Stimulated activated CD8-positive, alpha-beta memory T cell treated with anti-CD3 and anti-CD28 coated beads, Interleukin-4, amount 100 ng/mL, for 24 hours (primary cell): ENCODE measurements at places on chromosomes 2 and 18.

GRCh38 chr2:9291331-9291730, 84.7 kb downstream of the ASAP2 start:
- no peak for DNase-seq

DNA sequence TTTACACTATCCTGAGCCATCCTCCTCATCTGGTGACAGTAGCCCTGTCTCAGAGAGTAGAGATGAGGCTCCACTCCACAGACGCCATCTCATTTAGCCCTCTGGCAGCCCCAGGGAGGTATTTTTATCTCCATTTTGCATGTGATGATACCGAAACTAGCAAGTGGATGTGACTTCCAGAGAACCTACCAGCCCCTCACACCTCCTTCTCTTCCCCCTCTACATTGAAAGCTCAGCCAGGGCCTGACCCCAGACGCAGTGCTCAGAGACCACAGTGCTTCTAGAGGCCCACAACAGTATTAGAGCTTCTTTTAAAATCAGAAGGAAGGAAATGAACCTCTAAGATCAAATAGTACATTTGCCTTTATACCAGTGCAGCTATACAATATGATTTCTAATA, 8.3 kb downstream of the GYPC start:
- DNase-seq = peak; percentile 26

GRCh38 chr2:191739194-191739593, 61.3 kb downstream of the NABP1 start:
- DNase-seq = no peak

- DNase-seq = no peak
These were observed 22.8 kb downstream of the ZEB2 start for GRCh38 chr2:144496977-144497598.

DNA sequence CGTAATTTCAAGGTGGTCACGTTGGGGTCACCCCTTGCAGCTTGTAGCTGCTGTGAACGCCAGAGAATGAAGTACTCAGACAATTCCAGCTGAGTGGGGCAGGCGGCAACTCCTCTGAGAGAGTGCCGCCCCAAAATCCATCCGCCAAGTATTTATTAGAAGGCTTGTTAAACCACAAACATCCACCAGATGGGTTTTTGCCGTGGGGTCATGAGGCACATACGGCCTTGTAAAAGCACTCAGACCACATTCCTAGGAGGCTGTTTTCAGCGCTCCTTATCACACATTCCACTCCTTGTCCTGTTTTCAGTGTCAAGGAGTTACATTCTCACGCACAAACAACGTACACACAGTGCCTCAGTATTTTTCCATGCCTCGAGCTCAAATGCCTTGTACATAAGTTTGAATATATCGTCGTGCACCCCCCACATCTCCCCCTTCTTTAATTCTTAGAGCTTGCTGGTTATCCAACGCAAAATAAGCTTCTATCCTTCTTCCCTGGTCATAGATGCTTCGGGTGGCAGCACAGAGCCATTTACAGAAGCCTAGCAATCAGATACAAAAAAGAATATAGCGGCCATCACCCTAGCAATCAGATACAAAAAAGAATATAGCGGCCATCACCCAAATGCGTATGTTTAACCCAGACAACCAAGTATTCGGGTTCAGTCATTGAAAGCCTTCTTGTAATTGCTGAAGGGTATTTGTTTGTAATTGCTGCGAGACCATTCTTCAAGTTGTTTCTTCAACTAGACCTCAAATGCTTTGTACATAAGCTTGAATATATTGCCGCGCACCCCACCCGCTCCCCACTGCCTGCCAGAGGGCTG, 7.3 kb downstream of the ALPP start:
- no peak for DNase-seq

DNA sequence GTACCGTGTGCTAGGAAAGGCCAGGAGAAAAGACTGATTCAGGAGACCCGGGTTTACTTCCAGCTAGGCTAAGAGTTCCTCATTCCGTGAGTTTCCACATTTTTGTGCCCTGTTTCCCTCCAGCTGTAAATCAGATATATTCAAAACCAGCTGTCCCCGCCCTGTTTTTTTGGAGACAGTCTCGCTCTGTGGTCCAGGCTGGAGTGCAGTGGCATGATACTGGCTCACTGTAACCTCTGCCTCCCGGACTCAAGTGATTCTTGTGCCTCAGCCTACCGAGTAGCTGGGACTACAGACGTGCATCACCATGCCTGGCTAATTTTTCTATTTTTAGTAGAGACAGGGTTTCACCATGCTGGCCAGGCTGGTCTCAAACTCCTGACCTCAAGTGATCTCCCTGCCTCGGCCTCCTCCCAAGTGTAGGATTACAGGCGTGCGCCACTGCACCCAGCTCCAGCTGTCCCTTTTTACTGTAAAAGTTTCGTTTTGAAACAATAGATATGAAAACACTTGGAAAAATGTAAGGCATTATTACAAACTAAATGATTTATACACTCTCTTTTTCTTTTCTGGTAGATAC, 112.8 kb upstream of the SEC11C start:
- DNase-seq = no peak

GRCh38 chr2:102510791-102511575, 38.0 kb downstream of the SLC9A4 start:
- no peak for DNase-seq

DNA sequence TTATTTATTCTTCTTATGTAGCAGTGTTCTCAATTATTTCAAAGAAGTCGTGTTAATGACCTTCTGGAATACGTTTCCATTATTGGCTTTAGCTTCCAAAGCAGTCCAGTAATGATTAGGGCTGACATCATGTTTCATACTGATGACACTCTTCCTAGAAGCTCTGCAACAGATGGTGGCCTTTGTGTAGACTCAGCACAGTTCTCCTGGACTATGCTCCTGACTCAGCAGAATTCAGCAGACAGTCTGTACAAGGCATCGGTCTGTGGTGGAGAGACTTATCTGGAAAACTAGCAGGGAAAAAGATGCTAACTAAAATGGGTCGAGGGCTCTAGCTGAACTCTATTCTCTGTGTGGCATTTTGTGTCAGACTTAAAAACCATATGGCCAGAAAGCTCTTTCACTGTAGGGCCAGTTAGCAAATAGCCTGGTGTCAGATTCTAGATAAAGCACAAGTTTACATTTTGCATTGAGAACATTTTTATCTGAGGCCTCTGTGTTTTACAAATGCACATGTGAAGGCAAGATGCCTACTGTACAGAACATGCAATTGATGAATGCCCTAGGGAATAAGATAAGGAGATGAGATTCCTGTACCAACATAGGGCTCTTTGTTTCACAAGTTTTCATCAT, 35.1 kb downstream of the GULP1 start:
- DNase-seq = no peak

DNA sequence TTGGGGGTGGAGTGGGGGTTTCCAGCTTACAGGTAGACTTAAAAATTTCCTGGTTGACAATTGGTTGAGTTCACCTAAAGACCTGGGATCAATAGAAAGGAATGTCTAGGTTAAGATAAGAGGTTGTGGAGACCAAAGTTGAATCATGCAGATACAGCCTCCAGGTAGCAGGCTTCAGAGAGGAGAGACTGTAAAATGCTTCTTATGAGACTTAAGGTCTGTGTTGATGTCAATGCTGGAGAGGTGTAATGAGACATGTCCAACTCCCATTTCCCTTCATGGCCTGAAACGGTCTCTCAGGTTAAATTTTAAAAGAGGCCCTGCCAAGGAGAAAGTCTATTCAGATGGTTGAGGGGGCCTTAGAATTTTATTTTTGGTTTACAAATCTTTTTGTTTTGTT, 38.5 kb upstream of the RND3 start:
- no peak for DNase-seq

GRCh38 chr2:46873604-46874068, 42.0 kb downstream of the MCFD2 start:
- DNase-seq = peak; percentile 8

DNA sequence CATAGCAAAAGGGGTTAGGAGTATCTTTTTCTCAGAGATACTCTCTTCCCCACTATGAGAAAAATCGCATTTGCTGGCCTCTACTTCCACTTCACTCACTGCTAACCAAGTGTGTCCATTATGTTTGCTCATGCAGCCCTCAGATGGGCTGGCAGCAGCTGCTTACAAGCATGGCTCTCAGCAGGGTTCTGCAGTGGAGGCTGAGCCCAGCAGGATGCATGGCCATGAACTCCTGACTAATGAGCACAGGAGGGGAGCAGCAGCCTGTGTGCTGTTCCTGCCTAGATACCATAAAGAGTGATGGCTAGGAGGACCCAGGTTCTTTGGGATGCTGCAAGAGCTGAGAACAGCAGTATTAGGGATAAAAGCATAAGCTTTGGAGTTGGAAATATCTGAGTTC, 316.9 kb upstream of the THSD7B start:
- DNase-seq = no peak

DNA sequence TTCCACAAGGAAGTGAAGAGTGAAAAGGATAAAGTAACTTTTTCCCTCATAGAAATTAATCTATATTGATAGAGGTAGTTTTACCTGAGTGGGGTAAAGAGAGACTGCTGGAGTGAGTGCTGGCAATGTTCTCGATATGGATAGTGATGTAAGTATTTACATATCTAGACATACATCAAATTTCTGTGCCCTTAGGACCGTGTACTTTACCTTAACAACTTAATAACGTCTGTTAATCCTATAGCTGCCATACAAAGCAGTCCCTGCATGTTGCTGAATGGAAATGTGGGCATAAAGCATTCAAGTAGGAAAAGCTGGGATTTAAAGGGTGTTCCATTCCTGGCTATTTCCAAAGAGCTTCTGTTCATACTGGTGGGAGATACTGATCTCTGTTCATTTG, 162.4 kb upstream of the NOSTRIN start:
- no peak for DNase-seq

- DNase-seq = no peak
These were observed 191.8 kb downstream of the DCC start for GRCh38 chr18:52531836-52532235.

GRCh38 chr18:34222307-34223163, 2.2 kb downstream of the NOL4 start:
- DNase-seq = no peak

GRCh38 chr2:46306330-46306751, 9.1 kb downstream of the EPAS1 start:
- no peak for DNase-seq

DNA sequence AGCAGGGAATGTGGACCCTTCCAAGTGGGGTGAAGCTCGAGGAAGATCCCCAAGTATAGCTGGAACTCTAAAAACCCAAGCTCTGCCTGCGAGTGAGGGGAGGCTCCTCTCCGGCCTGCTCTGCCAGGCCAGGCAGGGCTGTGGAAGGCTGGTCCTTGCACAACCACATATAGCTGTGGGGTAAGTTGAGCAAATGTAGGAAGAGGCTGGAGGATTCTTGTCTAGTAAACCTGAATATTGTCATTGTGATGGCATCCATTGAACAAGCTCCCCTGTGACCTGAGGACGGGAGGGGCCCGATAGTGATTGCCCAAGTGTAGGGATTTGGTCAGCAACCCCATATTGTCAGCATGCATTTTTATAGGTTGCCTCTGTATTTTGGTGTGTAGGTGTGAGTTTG, 103.0 kb downstream of the ACKR3 start:
- no peak for DNase-seq

GRCh38 chr18:6362559-6363129, 52.1 kb downstream of the L3MBTL4 start:
- no peak for DNase-seq

- DNase-seq = no peak
These were observed 8.0 kb downstream of the TNS1 start for GRCh38 chr2:217994776-217995274.

DNA sequence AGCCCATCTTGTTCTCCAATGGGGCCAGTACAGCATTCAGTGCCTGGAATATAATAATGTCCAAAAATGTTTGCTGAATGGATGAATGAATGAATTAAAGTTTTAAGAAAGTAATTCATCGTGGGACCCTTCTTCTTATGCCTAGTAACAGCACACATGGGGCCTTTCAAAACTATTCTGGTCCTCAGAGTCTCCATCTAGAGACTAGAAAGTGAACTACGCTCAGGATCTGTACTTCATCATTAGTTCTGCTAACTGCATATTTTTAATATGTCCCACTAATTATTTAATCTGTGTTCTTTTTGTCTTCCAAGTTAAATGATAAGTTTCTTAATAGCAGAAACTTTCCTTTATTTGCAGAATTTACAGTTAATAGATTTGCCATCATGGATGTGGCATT, 172.5 kb downstream of the SMAD2 start:
- DNase-seq = no peak

DNA sequence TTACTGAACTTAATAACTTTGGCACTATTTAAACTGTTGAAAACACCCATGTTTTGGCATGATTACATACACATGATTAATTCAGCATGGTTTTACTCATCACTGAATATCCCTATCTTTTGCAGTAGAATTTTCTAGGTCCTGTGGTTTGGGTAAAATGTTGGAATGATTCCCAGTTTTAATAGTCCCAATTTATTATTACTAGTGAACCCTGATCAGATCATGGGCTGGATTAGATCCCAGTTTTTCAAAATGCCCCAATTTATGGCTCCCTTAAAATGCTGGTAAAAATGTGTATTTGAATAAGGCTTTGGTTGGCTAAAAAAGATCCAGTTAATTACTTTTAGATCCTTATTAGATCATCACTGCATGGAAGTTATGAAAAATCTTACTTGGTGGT, 273.6 kb upstream of the NRP2 start:
- no peak for DNase-seq
